KG1 (cell line): ENCODE measurements at places on chromosomes 2 and 18.

DNA sequence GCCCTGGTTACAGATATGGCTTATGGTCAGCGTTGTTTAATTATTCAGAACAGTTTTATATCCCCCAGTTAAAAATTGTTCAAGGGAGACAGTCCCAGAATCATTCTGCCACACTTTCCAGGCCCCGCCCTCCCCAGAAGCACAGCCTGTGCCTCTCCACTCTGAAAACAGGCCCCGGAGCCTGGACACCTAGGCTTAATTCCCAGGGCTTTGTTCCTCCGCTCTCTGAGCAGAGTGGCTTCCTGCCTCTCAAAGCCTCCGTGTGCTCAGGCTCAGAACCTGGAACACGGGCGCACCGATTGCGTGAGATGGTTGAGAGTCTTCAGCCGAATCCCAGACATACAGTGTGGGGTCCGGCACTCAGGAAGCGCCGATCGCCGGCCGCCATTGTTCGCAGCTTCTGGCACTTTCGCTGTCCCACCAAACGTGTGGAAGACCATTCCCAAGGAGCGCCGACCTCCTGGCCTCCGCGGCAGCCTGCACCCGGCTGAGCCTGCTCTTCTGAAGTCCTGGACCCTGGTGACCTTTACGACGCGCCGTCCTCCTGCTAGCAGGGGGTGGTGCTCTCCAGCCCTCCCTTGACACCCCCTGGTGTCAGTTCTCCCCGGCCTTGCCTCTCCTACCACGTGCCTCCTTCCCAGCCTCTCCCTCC is 45.6 kb downstream of the TWIST2 start:
- no peak for DNase-seq

DNA sequence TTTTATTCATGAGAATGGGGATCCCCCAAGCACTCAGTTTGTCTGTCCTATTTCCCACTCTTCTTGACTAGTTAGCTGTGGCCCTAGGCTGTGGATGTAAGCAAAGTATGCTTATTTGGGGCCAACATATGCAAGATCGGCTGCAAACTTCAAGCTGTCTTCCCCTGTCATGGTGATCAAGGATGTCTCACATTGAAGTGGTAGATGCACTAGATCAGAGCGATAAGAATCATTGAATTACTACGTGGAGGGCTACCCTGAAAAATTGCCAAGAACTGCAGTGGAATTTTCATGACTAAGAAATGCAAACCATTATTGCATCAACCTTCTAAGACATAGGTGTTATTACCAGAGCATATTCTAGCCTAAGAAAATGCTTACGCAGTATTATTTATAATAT is 527.4 kb downstream of the RNF144A start:
- no peak for DNase-seq

DNA sequence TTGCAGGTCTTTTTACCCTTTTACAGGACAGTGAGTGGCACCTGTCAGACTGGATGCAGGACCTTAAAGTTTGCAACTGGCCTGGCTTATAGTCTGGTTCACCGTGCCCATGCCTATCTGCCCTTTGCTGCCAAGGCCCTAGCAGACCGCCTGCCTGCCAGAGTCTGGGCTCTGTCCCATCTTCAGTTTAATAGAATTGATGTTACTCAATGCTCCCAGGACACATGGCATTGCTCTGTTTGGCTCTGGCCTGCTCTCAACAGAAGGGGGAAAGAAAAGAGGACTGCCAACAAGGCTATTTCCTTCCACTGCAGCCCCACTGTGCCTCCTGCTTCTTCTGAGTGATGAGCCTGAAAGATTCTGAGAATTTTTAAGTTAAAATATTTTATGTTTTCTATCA is 25.6 kb upstream of the TMEM178A start:
- no peak for DNase-seq

GRCh38 chr2:237618449-237618848 is 8.9 kb upstream of the LRRFIP1 start:
- DNase-seq, result no peak

- no peak for DNase-seq
Observed at GRCh38 chr2:171013851-171014250, 84.8 kb downstream of the GORASP2 start.

GRCh38 chr2:150424406-150424805 is 63.1 kb downstream of the RND3 start:
- no peak for DNase-seq

GRCh38 chr2:156338578-156338977 is 6.1 kb upstream of the NR4A2 start:
- no peak for DNase-seq

GRCh38 chr2:202718614-202719013 is 83.8 kb downstream of the FAM117B start:
- DNase-seq, result no peak

GRCh38 chr2:149075853-149076252 is 37.4 kb downstream of the LYPD6B start:
- no peak for DNase-seq

DNA sequence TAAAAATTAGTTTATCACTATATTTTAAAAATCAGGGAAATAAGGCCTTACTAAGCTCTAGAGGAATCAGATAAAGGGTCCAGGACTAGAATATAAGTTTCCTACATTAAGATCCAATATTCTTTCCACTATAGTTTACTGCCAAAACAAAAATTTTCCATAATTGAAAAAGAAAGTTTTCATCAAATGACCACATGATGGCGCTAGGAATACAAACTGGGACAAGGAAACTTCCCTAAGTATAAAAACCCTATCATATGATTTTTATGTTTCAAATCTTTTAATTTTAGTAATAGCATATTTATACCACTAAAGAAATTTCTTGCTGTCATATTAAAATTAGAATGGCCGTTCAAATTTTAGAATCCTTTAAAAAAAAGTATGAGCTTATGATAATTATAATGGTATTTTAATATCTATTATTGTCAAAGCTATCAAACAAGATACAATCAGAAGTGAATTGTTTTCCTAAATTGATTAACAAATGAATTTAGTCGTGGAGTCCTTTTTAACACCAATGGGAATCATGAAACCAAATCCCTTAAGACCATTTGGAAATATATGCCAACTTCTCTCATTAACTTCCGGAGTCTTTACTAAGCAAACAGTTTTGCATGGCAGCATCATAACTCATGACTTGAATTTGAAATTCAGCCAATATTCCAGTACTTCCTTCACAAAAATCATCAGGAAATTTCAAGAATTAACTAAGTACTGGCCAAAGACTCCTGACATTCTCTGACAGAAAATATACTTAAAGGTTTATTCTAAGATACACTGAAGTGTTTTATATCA is 70.3 kb downstream of the SCN1A start:
- no peak for DNase-seq

DNA sequence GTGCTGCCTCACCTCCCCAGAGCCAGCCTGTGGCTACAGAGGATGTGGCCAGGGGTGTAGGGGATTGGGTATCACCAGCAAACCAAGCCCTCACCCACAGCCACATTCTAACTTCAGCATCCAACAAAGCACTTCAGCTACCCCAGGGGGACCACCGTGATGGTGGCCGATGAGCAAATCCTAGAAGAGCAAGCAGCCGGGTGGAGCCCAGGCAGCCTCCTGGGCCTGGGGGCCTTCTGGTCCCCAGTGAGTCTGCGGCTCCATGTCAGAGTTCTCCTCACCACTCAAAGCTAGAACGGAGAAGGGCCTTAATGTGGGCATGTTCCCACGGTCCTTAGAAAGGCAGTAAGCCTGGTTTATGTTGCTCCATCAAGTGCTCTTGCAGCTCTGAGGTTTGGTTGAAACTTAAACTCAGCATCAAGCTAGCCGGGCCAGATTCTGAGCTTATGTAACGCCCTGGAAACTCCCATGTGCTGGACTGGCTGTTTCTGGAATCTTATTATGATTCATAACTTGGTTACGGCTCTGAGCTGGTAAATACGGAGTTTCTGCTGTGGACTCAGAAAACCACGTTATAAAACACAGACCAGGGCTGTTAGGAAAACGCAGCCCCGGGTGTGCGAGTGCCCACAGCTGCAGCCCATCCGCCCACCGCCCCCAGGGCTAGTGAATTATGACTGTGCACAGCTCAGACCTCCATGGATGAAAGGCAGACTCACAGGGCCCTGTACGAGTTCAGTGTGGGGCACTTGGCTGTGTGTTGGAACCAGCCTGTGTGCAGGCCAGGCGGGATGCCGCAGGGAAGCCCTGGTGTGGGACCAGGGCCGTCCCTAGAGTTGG is 99.8 kb downstream of the SEPTIN10 start:
- DNase-seq, result no peak

- no peak for DNase-seq
Observed at GRCh38 chr2:25112113-25112512, 56.3 kb downstream of the POMC start.

DNA sequence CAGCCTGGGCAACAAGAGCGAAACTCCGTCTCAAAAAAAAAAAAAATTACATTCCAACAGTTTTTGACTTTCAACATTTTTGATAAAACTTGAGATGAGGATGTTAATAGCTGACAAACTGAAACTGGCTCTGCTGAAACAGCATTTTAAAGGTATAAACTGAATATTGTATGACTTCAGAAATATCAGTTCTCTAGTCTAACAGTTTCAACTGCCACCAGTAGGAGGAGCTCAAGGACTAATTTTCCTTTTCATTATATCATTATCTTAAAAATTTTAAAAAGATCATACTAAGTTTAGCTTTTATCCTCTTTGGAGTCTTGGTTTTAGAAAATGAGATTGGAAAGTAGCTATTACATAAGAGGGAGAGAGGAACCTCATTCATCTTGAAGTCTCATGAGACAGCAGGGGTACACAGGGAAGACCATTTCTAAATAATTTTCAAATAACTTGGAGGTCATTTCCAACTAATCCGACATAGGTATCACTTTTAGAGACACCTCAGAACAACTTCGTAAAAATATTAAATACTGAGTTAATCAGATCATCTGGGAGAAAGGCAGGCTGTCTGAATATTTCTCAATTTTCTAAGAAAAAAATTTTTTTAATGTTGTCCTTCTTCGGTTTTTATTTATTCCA is 37.6 kb upstream of the MCM6 start:
- peak; percentile 33 for DNase-seq

DNA sequence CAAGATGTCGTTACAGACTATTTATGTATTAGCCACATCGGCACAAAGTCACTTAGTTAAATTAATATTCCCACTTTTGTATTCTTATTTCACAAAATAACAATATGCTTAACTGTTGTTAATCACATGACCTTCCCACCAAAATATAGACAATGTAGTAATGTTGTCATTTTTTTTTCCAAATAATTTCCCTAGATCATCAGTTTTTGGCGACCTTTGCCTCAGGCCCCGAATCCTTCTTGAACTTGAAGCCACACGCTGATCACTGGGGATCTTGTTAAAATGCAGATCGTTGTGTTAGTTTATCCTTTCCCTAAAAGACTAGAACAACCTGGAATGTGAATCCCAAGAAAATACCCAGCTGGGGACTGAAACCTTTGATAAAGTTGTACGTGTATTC is 497.6 kb downstream of the SUCLG1 start:
- no peak for DNase-seq

GRCh38 chr18:26617151-26617554 is 68.8 kb upstream of the KCTD1 start:
- DNase-seq, result no peak

DNA sequence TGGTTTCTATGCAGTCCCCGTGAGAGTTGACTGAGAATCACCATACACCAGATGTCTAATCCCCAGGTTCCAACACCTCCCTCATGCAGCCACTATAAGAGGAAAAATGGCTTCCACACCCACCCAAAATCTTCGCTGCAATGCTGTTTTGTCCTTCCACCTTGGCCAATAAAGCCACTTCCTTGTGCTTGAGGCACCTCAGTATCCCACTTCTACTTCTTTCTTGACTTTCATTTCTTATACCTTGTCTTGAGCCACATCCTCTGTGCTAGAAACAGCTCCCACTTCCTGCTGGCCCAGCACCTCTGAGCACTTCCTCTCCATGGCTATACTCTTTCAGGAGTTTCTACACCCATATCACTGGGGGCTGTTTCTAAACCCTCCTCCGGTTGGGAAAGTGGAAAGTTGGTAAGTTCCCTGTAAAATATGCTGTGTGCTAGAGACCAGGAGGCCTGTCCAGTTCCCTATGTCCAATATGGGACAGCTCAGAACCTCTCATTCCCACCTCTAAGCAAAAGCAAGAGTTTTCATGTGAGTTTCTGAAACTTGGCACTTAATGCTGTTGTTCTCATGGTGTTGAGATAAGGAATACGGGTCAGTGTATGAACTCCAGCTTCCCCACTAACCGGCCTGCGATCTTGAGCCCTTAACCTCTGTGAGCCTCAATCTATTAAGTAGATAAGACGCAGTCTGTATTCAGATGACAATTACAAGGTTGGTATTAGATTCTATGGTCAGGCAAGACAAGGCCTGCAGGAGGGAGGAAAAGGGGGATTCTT is 209.1 kb upstream of the ID2 start:
- no peak for DNase-seq

- DNase-seq, result no peak
Observed at GRCh38 chr2:195756218-195756942, 99.4 kb downstream of the SLC39A10 start.

DNA sequence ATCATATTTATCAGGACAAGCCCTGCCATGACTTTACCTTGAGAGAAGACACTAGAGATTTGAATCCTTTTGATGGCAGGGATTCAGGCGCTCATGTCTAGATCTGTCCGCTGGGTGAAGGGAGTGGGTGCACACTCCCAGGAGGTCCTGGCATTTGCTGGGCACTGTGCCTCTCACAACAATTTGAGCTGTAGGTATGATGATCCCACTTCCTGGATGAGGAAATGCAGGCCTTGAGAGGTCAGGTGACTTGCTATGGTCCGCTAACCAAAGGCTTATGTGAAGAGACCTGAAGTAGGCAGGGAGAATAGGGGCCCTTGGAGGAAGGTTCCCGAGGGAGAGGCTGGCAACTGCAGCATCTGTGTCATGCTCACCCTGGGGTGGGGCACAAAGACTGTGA is 206.1 kb downstream of the HAUS1 start:
- no peak for DNase-seq

GRCh38 chr2:176105078-176105729 is 1.9 kb upstream of the HOXD11 start:
- no peak for DNase-seq

GRCh38 chr2:191847764-191848163 is 876 bp upstream of the CAVIN2 start:
- no peak for DNase-seq
